ENCODE measurements at places on chromosomes 5 and 9. TPM values are rescaled to one million over a fixed set of nuclear protein-coding genes. Genes with fewer than 3 reads are reported as not detected.

GRCh38 chr9:131296906-131297500 is 7.5 kb downstream of the PLPP7 start:
- DNase-seq = no peak

DNA sequence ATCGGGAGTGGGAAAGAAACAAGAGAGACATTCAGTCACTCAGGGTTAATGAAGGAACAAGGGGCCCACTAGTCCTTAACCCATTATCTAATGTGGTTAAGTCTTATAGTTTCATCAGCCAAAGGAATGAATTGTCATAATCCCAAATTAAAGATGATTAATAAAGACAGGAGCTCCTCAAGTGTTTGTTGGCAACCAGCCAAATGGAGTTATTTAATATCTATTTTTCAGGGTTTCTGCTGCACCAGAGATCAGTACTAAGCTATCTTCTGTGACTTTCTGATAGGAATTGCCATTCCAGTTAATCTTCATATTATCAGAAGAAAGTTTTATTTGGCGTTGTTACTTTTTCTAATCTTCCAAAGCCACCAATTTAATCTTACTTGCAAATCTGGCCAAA is 34.0 kb upstream of the FCHO2 start:
- DNase-seq = no peak

- no peak for DNase-seq
Measured at GRCh38 chr5:33793276-33793675, 98.5 kb downstream of the ADAMTS12 start.

- no peak for DNase-seq
Measured at GRCh38 chr9:123997665-123998277, 13.8 kb upstream of the LHX2 start.

DNA sequence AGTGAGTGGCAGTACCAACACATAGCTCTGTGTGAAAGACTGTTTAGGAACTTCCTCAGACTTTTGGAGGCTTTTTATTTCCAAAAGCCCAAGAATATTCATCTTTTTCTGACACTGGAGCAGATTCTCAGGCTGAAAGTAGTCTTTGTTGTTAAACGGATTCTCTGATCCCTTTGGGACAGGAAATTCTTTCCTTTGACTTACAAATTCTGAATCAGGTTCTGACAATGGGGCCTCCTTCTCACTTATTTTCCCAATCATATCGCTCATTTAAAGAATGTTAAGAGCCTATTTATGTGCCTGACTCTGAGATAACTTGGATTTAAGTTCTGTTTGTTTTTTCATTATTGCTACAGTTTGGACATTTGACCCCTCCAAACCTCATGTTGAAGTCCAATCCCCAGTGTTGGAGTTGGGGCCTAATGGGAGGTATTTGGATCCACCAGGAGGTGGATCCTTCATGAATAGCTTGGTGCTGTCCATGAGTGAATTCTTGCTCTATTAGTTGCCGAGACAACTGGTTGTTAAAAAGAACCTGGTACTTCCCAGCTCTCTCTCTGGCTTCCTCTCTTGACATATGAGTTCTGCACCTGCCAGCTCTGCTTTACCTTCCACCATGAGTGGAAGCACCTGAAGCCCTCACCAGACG is 4.1 kb upstream of the ADGRV1 start:
- no peak for DNase-seq

- DNase-seq = peak; percentile 48
Measured at GRCh38 chr9:133731876-133732638, 6.1 kb downstream of the SARDH start.

GRCh38 chr9:100473276-100474081 is 530 bp downstream of the TMEFF1 start:
- DNase-seq = peak; percentile 31

DNA sequence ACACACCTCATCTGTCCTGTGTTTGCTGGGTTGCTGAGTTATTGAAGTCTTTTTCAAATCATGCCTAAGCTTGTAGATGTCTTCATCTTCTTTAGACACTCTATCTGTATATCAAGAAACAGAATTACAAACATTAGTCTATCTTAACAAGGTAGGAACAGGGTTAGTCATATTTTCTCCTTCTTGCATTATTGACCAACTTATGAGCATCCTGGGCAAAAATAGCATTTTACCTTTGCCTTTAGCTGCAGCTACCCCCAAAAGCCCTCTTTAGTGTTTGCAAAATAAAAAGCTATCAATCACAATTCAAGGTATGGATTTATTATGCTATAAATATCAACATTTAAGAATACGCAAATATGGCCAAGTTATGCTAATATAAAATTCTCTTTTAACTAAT is 3.4 kb downstream of the PLK2 start:
- no peak for DNase-seq

DNA sequence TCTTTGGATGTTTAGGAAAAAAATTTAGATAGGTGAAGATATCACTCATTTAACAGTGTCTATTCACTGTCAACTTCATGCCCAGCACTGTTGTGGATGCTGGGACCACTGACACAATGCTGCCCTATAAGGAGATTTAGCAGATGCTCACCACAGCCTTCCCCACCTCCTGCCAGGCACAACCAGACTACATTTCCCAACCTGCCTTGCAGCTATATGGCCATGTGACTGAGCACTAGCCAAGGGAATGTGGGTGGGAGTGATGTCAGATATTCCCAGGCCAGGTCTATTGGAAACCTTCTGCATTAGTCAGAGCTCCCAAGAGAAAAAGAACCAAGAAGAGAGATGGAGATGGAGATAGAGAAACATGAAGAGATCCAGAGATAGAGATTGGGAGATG is 302.6 kb upstream of the TAS2R1 start:
- DNase-seq = peak; percentile 81

GRCh38 chr5:123124126-123124858 is 35.3 kb downstream of the PRDM6 start:
- DNase-seq = no peak

GRCh38 chr5:3660630-3661029 is 65.0 kb downstream of the IRX1 start:
- no peak for DNase-seq

DNA sequence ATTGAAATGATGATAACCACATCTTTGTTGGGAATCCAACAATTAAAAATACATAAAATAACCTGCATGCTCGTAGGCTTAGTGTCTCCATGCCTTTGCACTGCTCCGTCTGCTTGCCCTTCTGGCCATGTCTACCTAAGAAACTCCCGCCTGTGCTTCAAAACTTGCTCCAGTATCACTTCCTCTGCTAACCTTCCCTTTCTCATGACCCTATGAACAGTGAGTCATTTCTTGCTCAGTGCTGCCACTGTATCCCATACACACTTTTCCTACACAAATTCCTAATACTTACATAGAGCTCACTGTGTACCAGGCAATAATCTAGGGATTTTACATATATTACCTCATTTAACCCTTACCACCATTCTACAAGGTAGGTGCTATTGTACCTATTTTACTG is 33.5 kb downstream of the TMEM245 start:
- peak; percentile 76 for DNase-seq

GRCh38 chr5:165333623-165334022 is 1828.2 kb downstream of the MAT2B start:
- DNase-seq = no peak

GRCh38 chr9:106753155-106753671 is 109.8 kb upstream of the ZNF462 start:
- no peak for DNase-seq

DNA sequence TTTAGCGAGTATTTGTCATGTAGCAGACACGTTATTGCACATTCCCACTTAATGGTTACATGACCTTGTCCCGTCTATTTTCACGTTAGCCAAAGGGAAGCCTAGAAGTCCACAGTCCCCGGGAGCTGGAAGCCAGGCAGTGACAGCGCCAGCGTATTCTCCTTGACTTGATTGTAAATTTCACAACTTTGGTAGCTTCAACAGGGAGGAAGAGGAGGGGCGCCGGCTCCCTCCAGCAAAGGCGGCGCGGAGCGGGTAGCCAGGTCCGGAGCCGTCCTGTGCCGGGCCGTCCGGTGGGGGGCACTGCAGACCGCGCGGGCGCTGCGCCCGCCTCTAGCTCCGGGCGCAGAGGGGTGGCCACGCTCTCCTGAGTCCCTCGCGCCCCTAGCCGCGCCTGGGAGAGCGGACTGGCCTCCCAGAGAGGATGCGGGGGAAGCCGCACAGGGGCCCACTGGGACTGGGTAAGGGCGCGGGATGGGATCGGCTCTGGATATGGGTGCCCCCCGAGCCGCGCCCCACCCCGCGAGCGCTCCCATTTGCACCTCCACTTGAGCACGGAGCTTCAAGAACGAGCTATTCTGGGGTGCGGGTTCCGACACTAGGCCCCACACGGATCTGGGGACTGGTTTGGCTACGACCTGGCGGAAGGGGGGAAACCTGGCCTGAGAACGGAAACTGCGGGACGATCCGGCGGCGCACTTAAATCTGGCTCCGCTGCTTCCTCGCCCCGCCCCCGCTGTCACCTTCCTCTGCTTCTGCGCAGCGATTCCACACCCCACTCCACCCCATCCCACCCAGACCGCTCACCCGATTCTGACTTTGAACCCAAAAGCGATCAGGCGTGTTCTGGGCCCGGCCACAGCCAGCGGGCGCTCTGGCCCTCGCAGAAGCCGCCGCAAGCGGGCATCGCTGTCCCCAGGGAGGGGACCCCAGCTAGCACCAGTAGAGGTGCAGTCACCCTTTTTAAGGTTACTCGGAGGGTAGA is 23.8 kb downstream of the KLF4 start:
- no peak for DNase-seq

DNA sequence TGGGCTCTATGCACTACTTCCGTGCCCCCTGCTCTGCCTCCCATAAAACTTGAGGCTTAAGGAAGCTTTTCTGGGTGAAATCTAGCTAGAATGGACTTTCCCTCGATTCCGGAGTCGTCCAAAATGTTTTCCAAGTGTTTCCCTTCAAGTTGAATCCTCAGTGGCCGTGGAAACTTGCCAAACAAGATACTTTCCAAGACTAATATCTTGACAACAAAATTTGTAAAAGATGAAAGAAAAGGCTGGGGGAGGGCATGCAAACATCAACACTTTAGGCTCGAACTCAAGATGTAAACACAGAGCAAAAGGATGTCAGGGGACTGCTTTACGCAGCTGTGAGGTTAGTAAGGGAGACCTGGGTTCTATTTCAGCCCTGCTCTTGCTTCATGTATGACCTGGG is 482.8 kb upstream of the KLF4 start:
- DNase-seq = no peak

- no peak for DNase-seq
Measured at GRCh38 chr9:122179054-122179689, 19.5 kb downstream of the MORN5 start.

DNA sequence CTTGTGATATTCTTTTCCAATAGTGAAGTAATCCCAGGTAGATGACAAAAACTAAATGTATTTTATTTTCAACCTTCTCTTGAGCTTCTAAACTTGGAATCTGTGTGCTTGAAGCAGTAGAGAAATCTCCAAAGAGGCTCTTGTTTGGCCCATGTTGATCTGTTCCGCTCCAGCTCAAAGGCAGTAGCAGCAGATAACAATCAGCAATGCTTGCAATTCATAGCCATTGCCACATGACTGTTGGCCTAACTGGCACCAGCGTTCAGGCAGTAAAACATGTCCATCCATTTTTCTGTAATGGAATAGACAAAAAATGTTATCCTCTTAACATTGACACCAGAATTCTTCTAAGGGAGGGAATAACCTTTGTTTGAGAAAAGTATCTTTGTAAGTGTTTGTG is 270.7 kb upstream of the MSX2 start:
- DNase-seq = no peak

- DNase-seq = peak; percentile 67
Measured at GRCh38 chr5:149152317-149152746, 11.0 kb downstream of the ABLIM3 start.

DNA sequence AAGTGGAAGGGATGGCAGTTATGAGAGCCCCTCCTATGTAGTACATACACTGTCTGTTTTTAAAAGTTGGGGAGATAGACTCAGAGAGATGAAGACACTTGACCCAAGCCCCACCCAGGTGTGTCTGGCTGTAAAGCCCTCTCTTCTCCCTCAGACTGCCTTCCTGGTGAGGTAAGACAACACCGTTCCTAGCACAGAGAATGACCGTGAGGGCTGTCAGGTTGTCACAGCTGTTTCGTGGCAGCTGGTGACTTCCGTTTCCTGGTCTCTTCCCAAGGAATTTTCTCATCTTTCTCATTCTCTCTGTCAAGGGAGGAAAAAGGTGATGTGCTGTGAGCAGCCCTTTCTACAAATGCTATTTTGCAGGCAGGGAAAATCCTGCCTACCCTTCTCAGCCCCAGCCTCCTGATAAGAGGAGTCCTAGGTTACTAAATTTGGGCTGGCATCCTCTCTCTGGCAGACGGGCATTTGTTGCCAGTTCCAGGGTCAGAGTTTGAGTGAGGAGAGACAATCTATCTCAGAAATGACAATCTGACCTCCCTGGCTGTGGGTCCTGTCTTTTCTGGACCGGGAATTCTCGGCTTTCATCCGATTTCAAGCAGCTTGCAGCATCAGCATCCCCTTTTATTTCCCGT is 263.5 kb upstream of the PANK3 start:
- DNase-seq = no peak

GRCh38 chr5:140607031-140607430 is 25.9 kb downstream of the CD14 start:
- no peak for DNase-seq

GRCh38 chr9:2919347-2919746 is 75.5 kb upstream of the PUM3 start:
- DNase-seq = no peak

DNA sequence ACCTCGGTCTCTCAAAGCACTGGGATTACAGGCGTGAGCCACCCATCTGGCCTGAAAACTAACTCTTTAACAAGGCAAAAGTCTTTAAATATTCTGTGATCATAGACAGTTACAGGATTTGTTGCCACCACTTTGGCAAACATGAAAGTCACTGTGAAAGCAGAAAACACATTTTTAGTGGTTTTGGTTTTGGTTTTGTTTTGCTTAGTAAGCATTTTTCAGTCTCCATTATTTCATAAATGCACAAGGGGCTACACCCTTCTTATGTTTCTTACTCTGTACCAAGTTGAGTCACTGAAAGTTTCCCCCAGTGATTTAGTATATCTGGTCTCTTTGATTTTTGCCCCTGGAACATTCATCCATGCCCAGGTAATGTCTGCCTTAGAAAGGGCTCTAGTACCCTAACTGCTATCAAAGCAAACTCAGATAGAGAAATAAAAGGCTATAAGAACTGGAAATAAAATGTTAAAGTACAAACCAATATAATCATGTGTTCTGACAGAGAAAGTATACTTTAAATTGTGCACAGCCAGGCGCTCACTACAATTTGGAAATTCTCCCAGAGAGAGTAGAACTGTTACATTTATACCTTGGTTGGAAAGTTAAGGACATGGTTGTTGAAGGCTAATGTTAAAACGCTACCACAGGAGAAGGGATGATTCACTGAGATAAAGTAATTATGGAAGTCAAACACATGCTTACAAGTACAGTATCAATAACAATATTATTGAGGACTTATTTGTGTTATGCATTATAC is 1022.5 kb upstream of the DMAC1 start:
- no peak for DNase-seq

The SCGB3A2 gene
- not detected for total RNA-seq

The IRX1 gene
- 1.1 TPM for total RNA-seq

The LCN1 gene
- not detected for total RNA-seq

The SPTAN1 gene
- total RNA-seq = 204 TPM

The SPATA31D4 gene
- not detected for total RNA-seq

The TTC23L gene
- not detected for total RNA-seq

The KIF20A gene
- 99.6 TPM for total RNA-seq

The EMB gene
- 18.5 TPM for total RNA-seq

The MTAP gene
- total RNA-seq = 1.8 TPM

The IFNA13 gene
- not detected for total RNA-seq

The ZFR gene
- 83.1 TPM for total RNA-seq

The INSYN2B gene
- total RNA-seq = 14.0 TPM

The ORM2 gene
- not detected for total RNA-seq

The TRPM6 gene
- not detected for total RNA-seq

All from HT1080 (cell line).